ENCODE measurements at places on chromosomes 2 and 18. TPM values are rescaled to one million over a fixed set of nuclear protein-coding genes. Genes with fewer than 3 reads are reported as not detected.

DNA sequence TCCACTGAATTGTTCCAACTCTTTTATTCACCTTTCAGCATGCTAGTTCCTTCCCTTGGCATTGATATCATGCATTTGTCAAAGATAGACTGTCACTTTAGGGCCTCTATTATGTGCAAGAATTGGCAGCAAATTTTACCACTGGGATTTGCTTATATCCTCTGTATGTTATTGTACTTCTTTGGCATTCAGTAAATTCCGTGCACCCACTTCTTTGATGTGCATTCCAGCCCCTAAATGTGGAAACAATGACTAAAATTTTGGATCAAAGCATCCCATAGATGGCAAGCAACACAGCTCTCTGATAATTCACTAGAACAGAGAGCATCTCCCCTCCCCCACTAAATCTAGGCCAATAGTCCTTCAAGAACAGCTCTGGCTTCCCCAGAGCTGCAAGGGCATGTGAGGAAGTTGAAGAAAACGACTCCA lies 399.0 kb upstream of the HNRNPA3 start:
- no peak for DNase-seq

DNA sequence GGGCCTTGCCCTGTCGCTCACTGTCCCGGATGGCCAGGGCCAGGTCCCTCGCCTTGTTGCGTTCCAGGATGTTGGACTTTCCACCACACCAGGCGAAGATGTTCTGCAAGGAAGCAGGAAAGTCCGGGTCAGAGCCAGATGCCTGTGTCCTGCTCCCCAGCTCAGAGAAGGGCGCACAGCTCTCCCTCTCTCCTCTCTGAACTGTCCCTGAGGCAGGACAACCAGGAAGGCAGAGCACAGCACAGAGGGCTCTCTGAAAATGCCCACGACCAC lies 11.0 kb downstream of the CAPG start:
- no peak for DNase-seq

DNA sequence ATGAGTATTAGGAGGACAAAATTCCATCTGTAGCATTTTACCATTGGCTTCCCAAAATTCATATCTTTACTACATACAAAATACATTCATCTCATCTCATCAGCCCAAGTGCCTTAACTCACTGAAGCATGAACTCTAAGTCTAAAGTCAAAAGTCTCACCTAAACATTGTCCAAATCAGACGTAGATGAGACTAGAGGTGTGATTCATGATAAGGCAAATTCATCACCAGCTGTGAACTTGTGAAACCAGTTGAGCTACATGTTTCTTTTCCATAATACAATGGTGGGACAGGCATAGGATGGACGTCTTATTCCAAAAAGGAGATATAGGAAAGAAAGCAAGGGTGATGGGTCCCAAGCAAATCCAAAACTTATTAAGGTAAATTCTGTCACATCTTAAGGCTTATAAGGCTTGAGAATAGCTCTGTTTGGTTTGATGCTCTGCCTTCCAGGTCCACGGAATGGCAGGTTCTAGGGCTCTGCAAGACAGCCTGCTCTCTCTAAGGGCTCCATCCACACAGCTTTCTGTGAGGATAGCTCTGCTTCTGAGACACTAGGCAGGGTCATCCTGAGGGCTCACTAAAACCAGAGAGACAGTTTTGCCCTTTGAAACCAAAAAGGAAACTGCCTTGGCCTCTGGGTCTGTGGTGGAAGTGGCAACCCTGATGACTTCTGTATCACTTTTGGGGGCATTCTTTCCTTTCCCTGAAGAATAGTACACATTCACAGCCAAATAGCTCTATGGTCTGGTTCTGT lies 9.6 kb downstream of the IFIH1 start:
- DNase-seq: no peak

The NEDD4L gene
- total RNA-seq: 213 TPM

The GPAT2 gene
- total RNA-seq: not detected

DNA sequence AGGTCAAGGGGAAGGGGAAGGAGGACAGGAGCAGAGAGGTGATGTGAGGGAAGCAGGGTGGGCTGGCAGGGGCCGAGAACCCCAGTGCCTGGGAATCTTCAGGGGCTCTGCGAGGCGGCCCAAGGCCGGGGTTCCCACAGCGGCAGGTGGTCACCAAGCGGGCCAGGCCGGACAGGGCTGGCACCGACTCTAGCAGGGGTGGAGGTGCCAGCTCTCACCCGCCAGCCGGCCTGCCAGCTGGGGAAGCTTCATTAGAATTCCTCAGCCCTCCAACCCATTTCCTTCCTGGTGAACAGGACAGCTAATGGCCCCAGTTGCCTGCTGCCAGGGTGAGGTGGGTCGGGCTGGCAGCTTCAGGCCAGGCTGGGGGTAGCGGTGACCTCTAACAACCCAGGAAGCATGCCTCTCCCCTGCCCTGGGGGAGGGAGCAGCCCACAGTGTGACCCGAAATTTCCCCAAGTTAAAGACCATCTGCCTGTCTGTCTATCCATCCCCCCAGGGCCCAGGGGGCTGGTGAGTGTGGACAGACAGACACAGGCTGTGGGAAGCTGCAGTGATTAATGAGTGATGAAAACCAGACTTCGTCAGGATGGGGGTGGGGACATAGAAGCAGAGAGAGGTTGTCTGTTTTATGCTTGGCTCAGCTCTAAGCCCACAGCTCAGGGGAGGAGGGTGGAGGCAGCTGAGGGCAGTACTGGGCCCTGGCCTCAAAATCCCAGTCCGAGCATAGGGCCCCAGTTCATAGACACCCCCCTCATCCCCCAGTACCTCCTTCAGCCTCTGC lies 144.1 kb downstream of the ZFP36L2 start:
- DNase-seq: no peak

DNA sequence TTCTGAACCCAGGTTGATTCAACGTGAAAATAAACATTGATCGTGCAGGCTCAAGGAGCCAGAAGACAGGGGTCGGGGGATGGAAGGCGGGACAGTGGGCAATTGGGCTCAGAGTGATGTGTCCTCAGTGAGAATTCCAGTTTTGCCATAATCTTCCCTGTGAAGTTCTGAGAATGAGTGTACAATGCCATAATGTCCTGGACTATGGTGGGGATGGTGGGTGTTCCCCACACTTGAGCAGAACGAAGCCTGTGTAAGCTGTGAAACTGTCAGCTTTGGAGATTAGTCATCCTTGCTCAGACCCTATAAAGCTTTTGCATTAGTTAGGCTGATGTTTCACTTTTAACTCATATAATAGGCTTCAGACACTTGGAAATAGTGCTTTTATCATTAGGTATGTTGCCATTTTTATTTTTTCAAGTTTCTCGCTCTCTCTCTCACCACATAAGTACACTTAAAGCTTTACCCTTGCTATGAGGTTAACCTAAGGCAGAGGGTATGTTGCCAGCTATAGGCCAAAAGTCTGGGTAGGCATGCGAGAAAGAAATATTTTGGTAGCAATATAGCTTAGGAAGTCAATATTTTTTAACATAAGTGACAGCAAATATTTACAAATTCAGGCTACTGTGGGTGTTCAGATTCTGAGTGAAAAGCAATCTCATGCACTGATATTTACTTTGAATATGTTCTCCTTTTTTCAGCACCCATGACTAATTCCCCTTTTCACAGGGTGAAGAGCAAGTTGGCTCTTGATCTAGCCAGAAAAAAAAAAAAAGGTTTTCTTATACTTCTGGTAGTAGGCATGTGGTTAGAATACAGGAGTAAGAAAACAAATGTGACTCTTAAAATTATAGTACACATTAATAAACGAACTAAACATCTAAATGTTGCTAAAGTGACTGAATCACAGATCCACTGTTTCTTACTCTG lies 47.2 kb downstream of the CDC42EP3 start:
- DNase-seq: no peak

The CARF gene
- total RNA-seq: 4.6 TPM

The TDRD15 gene
- not detected for total RNA-seq

Measured in Calu3 (cell line).